ENCODE measurements at places on chromosomes 7 and 10. TPM values are rescaled to one million over a fixed set of nuclear protein-coding genes. Genes with fewer than 3 reads are reported as not detected.
A peak's percentile ranks its signal among the peaks of the same experiment; 100 is the strongest.

The SLC39A12 gene
- polyA plus RNA-seq, result not detected

The HHEX gene
- 13.6 TPM for polyA plus RNA-seq

DNA sequence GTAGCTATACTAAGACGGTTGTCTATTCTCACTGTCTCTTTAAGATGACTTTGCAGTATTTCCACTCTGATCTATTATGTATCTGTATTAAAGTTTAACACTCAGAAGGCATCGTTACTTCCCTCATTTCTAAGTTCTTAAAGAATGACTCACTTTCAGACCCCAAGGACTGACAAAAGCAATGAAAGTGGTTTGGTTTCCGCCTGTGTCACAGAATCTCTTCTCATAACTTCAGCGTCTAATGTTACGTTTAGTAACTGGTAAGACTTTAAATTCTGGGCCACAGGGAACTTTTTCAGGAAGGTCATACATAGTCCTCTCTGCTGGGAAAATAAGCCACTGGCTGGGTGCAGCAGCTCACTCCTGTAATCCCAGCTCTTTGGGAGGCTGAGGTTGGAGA, 892.0 kb upstream of the AUTS2 start:
- DNase-seq, result peak; percentile 66

- DNase-seq, result no peak
Observed at GRCh38 chr10:93598157-93598556, 2.9 kb downstream of the RBP4 start.

GRCh38 chr10:1476455-1476803, 260.9 kb downstream of the ADARB2 start:
- DNase-seq, result no peak

- DNase-seq, result no peak
Observed at GRCh38 chr7:151987748-151988529, 31.7 kb downstream of the GALNTL5 start.

- DNase-seq, result no peak
Observed at GRCh38 chr7:157682946-157683746, 346.3 kb downstream of the DNAJB6 start.

- no peak for DNase-seq
Observed at GRCh38 chr7:146119002-146119401, 2.4 kb downstream of the CNTNAP2 start.

DNA sequence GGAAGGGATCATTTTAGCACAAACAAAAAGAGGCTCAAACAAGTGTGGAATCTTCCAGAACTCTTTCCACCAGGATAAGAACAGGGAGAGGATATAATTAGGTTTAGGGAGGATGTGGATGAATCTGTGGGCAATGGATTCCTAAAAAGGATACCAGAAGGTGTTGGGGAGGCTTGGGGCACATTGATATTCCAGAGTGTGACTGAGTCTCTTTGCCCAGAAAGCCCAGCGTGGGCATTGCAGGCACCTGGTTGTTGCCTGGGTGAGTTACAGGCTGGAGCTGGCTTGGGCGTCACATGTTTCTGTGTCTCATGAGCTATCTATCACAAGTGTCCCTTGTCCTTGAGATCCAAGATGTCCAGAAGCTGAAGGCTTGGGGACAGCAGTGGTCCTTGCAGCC, 3.3 kb downstream of the COL26A1 start:
- no peak for DNase-seq

DNA sequence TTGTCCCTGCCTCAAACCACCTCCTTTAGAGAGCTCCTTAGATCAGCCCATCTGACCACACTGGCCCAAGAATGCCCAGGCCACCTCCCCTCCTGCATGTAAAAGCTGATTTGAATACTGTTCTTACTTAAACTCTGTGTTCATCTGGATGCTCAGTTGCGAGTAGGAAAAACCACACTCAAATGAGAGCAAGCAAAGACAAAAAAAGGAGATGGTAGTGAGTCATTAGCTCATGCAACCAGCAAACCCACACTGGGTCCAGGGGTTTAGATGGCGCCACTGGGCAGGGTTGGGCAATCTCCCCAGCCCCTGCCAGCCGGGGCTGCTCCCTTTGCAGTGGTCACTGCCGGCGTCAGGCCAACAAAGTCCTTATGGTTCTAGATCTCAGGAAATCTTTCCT, 32.7 kb downstream of the TSPAN15 start:
- no peak for DNase-seq

DNA sequence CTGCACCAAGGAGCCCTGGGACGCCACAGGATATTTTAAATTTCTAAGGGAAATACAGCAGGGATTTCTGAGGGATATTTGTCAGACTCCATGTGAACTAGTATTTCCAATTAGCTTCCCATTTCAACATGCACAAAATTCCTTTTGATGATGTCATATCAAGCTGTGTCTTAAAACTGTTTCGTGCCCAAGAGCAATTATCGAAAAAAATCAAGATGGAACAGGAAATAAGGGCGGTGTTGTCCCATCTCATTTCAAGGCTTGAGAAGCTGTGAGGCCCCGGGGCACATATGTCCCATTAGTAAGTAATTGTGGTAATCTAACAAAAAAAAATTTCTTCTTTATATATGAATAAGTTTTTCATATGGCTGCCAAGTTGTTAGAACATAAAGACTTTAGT, 47.4 kb downstream of the PPP1R17 start:
- DNase-seq, result no peak

DNA sequence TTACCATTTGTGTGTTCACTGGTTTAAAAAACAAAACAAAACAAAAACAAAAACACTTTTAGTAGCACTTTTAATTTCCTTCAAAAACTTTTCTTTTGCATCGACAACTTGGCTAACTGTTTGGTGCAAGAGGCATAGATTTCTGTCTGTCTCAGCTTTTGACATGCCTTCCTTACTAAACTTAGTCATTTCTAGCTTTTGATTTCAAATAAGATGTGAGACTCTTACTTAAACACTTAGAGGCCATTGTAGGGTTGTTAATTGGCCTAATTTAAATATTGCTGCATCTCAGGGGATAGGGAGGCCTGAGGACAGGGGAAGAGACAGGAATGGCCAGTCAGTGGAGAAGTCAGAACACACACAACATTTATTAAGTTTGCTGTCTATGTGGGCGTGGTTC, 66.3 kb downstream of the AVL9 start:
- no peak for DNase-seq

DNA sequence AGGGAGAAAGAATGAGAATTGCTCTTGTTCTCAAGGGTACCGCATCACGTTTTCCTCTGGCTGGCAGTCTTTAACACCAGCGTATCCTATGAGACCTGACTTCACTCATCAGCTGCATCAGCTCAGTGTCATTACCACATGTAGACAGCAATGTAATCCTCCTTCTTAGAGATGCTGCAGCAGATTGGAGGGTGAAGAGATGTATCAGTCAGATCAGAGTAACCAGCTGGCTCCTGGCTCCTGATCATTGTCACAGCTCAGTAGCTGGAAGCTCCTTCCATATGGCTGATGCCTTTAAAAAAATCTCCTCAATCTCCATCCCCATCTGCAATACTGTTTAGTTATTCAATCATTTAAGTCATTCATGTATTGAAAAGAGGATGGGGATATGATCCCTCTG, 39.7 kb upstream of the EPHB6 start:
- no peak for DNase-seq

DNA sequence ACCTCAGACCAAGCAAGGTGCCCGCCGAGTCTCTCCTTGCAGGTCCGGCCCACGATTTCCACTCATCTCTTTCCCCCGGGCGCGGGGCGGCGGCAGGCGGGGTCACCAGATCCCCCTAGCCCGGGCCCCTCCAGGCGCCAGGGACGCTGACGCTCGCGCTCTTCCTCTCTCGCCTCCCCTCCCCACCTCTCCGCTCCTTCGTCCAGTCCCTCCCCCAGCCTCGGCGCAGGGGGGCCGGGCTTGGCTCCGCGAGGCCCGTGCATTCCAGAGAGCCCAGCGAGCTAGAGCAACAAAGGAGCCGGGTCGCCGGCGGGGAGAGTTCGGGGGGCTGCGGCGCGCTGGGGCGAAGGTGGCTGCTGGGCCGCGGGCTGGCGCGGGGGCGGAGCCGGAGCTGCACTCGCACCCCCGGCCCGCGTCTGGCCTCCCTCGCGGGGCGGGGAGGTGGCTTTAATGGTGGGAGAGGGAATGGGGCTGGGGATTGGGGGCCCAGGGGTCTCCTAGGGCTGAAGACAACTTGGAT, at the start of gene SMO:
TSS of gene SMO (plus strand) at position 262 of the 520 bp plus-strand sequence. CDS start 519 bp downstream, outside the sequence.
- DNase-seq, result no peak

DNA sequence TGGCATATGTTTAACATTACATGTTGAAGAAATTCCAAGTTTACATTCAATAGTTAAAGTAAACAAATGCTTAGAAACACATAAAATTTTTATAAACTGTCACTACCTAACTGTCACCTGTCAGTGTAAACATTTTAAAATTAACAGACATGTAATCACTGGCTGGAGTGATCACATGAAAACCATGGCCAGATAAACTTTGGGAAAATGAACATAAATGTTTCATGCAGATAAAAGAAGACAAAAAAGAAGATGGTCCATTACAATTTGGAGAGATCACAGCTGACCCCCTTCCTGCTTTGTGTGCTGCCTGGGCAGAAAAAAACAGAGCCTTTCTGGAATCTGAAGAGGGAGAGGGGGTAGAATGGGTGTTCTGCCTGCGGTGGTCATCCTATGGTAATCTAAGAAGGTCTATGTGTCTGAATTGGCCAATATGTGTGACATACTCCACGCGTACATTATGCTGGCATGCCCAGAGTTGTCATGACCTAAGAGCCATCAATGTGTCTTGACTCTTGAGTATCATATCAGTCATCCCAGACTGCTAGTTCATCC, 57.5 kb upstream of the MEOX2 start:
- DNase-seq, result no peak

DNA sequence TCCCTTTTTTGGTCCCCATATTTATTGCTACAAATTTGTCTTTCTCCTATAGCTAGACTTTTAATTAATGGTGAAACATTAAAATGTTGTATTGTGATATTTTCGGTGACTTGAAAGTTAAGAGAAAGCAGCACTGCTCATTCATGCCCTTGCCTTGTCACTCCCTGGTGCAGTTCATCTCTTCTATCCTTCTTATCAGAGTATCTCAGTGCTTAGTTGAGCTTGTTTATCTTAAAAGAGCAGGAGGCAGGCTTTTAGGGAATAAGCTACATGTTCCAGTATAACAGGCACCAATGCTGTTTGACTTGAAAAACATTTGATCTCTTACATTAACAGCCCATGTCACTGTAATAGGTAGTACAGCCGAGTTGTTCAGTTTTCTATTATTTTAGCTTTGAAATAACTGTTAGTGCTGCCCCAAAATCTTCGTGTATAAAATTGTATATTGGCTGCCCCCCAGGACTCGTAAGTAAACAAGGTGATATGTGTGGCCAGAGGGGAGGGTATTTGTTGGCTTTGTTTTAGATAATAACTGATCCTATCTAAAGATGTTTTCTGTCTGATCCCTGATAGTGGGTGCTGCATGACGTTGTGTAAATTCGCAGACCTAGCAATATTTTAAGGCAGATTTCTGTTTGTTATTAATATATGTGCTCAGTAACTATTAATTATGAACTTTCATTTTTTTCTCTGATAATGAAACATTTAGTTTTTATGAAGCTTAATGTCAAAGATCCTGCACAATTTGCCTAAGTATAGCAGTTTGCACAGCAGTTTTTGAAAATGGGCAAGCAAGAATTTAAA, 96.5 kb downstream of the BTRC start:
- DNase-seq, result no peak
